ENCODE measurements at places on chromosomes 16 and 17. TPM values are rescaled to one million over a fixed set of nuclear protein-coding genes. Genes with fewer than 3 reads are reported as not detected.

The FOXL1 gene
- 4.4 TPM for total RNA-seq

The NECAB2 gene
- total RNA-seq = not detected

The OR4D2 gene
- total RNA-seq = not detected

The TBC1D3 gene
- not detected for total RNA-seq

The RNF112 gene
- total RNA-seq = 0.10 TPM

The NOTUM gene
- total RNA-seq = not detected

The GNGT2 gene
- total RNA-seq = 2.8 TPM

The BAIAP3 gene
- 0.54 TPM for total RNA-seq

The BRIP1 gene
- 7.3 TPM for total RNA-seq

The GRB7 gene
- total RNA-seq = 0.27 TPM

The GALNS gene
- 22.0 TPM for total RNA-seq

Data from mammary microvascular endothelial cell (primary cell).